RPMI7951 (cell line): ENCODE measurements at places on chromosomes 11 and 22.

GRCh38 chr11:7592711-7593110, 78.9 kb downstream of the PPFIBP2 start:
- no peak for DNase-seq

DNA sequence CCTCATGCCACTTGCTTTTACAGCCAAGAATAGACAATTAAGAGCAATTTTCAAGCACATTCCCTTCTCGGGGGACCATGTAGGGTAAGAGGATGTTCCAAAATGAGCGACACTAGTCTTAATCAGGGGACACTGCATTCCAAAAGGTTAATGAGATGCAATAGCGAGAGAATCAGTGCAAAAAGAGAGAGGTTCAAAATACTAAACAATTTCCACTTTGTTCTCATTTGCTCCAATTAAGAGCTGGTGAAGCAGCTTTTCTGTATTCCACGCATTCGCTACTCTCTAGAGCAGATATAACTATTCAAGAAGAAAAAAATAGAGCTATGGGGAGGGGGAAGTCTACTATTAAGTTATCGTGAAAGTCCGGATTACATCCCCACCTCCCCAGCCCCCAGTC, 811 bp downstream of the LRRC4C start:
- no peak for DNase-seq

GRCh38 chr11:41779401-41779960, 320.0 kb upstream of the LRRC4C start:
- DNase-seq = no peak

- DNase-seq = no peak
Observed at GRCh38 chr11:76388408-76388807, 7.3 kb downstream of the GVQW3 start.

- DNase-seq = no peak
Observed at GRCh38 chr11:69721745-69722144, 17.9 kb upstream of the FGF19 start.

DNA sequence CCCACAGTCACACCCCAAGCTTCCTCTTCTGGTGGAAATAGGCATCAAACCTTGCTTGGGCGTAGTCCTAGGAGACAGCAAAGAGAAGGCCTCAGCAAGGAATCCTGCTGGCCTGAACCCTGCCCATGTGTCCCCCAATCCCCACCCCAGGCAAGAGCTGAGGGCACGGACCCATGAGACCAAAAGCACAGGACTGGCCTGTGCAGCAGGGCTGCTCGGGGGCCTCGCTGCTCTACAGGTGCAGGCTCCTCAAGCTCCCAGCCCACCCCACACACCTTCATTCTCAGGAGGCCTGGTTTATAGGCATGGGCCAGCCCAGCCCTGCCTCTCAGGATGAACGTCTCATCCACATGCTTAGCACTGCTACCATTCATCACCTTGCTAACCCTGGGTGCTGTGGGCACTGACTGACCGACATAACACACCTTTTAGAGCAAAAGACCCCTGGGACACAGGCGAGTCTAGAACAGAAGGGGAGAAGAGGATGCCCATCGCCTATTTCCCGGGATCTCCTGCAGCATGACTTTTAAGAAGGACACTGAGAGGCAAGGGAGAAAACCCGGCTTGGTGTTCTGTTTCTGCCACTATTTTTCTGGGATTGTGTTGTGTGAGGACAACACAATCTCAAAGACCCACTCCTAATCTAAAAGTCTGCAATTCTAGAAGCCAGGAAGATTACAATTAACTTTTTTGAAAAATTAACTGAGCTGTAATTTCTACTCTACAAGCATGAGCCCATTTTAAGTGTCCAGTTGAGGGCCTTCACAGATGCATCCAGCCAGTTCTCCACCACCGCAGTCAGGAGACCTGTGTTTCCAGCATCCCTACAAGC, 15.4 kb downstream of the TCIRG1 start:
- DNase-seq = no peak

- no peak for DNase-seq
Observed at GRCh38 chr11:120398132-120398531, 61.9 kb downstream of the ARHGEF12 start.

GRCh38 chr11:27386181-27386845, 23.3 kb upstream of the CCDC34 start:
- no peak for DNase-seq

DNA sequence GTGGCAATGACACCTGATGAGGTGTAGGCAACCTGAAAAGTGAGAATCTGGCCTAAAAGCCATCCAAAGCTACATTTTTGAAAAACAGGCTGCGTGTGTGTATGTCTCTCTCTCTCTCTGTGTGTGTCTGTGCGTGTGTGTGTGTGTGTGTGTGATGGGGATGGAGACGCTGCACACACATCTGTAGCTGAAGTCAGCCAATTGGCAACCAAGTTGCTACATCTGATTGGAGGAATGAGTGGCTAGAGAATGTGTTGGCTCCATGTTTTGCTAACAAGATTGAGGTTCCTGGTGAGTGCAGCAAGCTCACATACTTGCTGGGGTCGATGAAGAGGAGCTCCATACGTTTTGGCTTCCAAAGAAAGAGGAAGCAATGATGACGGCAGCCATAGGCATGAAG, 311.4 kb upstream of the NCAM1 start:
- no peak for DNase-seq

GRCh38 chr11:117621226-117621625, 175.8 kb downstream of the DSCAML1 start:
- DNase-seq = peak; percentile 24

DNA sequence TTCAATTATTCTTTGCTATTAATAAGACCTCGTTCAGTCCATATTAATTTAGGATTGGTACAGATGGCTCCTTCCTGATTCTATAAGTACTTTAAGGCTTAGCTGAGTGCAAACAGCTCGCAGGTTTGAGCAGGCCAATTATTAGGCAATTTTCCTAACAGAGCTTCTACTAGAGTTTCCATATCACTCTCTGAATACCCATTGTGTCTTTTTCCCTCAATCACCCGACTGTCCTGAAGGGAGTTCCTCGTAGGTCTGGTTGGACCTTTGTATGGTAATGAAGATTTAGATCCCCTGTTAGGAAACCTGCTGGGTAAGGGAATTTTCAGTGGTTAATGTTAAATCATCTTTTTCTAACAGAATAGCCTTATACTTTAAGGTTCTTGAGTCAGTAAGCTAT, 61.1 kb downstream of the ARHGAP42 start:
- no peak for DNase-seq

DNA sequence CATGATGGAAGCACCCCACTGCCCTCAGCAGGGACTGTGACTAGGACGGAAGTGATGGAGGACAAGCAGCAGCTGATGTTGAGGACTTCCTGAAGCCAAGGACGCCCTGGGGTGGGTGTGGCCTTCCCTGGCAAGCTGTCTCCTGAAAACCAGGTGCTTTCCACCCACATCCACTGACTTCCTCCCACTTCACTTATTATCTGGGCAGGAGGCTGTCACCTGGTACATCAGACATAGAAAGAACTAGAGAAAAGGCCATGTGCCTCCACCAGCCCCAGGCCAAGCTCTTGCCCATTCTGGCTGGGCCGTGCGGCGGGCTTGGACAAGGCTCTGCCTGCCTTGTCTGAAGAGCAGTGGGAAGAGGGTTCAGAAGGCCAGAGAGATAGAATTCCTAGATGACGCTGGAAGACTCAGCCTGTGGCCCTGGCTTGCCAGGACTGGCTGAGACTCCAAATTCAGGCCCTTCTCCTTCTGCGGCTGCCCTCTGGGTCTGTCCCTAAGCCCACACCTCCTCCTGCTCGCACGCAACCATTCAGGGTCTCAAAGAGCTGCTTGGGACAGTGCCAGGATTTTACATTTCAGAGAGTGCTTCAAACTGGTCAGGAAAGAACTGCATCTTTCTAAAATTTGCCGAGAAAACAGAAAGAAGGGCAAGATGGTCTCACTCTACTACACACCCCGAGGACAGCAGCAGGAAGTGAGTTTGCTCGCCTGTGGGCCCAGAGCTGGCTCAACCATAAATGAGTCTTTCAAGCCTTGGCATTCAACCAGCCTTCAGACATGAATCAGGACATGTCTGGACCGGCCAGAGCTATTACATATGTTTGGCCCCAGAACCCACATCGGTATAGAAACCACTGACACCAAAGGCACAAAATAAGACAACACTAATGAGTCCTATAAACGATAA, 13.3 kb downstream of the ARHGAP1 start:
- peak; percentile 71 for DNase-seq

- no peak for DNase-seq
Observed at GRCh38 chr22:32854351-32854804, 52.9 kb downstream of the TIMP3 start.

DNA sequence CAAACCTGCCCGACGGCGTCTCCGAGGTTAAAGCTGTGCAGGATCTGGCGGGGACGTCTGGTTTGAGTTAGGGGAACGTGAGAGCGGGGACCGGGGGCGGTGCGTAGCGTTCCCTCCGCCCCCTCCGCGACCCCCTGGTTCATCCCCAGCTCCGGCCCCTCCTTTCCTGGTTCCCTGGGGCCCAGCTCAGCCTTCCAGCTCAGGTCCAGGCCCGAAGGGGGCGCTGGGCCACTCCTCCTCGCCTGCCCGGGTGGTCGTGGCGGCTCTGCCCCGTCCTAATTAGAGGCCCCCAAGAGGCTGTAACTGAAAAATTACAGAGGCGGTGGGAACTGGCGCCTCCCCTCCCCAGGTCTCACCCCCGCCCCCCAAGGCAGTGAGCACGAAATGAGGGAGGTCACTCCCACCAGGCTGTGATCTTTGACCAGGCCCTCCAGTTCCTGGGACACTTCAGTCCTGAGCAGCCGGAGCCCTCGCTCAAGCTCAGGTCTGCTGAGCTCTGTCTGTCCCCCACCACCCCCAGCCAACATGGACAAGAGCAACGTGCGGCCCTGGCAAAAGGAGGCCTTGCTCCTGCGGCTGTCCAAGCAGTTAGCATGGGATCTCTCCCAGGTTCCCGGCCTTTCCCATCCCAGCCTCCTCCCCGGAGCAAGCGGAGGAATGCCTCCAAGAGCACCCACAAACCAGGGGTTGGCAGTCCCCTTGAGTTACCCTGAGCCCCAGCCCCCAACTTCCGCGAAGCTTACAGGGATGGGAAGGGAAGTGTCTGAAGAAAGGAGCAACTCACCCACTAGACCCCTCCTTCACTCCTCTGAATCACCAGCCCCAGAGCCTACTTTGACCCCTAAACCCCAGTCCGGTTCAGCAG, 3.3 kb downstream of the CD248 start:
- DNase-seq = no peak

DNA sequence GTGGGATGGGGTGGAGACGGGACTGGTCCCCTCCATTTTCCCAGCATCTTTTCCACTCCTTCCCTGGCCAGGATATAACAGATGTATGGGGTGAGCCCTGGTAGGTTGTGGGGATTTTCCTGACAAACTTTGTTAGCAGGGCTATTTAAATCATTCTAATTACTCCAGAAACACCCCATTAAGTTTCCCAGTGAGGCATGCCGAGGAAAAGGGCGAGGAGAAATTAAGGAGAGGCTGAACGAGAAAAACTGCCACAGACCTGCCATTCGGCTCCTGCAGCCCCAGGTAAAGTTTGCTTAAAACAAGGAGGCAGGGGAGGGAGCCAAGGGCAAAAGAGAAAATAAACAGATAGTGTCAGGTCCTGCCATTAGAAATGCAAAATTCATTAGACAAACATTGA, 428.2 kb downstream of the BUD13 start:
- DNase-seq = no peak

- DNase-seq = peak; percentile 43
Observed at GRCh38 chr11:70871881-70872280, 380.5 kb downstream of the SHANK2 start.

DNA sequence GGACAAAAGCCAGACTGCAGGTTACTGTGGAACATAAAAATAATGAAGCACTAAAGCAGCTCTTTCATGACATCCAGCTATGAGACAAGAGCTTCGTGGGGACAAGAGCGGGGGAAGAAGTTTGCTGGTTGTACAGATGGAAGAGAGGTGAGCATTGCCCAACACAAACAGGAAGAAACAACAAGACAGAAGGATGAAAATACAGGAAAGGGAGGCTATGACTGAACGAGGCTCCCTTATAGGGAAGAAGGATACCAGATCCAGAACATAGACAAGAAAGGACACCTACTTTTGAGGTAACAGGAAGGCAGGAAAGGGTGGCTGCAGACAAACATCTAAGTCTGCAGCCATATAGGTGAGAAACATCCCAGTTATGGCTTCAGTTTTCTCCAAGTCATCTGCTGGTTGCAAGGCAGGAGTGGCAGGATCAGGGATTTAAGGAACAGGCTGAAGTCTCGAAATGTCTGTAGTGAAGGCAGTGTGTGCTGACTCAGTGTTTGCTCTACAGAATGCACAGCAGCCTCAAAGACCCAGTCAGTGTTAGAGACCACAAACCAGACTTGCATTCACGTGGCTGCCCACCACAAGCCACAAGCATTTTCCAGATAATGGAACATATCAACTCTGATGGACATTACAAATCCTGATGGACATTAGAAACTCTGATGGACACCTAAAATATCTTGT, 1.9 kb downstream of the CLTCL1 start:
- DNase-seq = peak; percentile 76

- no peak for DNase-seq
Observed at GRCh38 chr11:72578051-72578450, 96.2 kb downstream of the PDE2A start.

GRCh38 chr11:18705651-18706281, 7.2 kb downstream of the TMEM86A start:
- no peak for DNase-seq

DNA sequence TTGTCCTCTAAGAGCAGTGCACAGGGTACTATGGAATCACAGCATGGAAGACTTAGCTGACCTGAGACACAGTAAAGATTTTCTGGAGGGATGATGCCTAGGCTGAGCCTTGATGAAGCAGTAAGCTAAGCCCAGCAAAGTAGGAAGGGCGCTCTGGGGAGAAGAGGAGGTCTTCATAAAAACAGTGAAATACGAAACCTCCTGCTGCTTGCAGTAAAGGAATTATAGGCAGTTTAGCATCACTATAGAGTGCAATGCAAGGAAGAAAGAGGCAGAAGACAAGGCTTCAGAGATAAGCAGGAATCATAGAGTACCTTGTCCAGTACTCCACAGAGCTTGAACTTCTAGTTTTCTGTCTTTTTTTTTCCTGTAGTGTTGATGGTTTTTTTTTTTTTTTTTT, 555.7 kb upstream of the CADM1 start:
- DNase-seq = no peak

- DNase-seq = no peak
Observed at GRCh38 chr11:32122200-32122599, 31.3 kb downstream of the RCN1 start.

DNA sequence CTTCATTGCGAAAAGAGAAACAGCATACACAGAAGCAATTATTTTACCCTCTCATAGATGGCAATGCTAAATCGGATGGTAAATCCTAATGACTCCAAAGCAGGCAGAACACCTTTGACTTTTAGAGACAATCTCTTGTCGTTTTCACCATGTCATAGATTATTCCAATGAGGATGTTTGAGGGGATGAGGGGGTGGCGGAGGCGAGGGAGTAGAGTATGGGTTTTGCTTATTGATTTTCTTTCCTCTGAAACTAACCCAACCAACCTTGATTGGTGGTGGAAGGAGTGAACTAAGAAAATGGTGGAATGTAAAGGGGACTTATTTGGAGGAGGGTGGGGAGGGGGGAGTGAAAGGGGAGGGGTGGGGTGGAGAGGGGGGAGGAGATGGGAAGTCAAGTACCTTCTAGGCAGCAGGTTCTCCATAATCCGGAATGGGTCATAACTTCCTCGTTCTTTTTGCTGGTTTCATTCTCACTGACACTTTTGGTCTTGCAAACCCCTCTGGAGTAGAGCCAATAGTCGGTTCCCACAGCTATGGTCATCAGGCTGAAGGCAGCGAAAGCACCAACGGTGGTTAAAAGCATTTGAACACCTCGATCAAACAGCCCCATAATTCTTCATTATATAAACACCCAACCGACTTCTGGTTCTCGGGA, 1.5 kb downstream of the CACNG2 start:
- DNase-seq = no peak
